ENCODE measurements at places on chromosomes 7 and 10. TPM values are rescaled to one million over a fixed set of nuclear protein-coding genes. Genes with fewer than 3 reads are reported as not detected.

The CUZD1 gene
- 0.45 TPM for total RNA-seq

The RET gene
- 0.17 TPM for total RNA-seq

The PDZD7 gene
- 1.0 TPM for total RNA-seq

The NIPSNAP2 gene
- total RNA-seq, result 62.4 TPM

The TAS2R5 gene
- not detected for total RNA-seq

The FGL2 gene
- total RNA-seq, result 0.15 TPM

The PLEKHS1 gene
- not detected for total RNA-seq

The TMEM248 gene
- 115 TPM for total RNA-seq

The NAT16 gene
- 0.15 TPM for total RNA-seq

The LIPN gene
- not detected for total RNA-seq

Measured in bronchus fibroblast of lung (primary cell).